ENCODE measurements at places on chromosomes 2 and 18.
A peak's percentile ranks its signal among the peaks of the same experiment; 100 is the strongest.

- DNase-seq = no peak
These were observed 16.3 kb downstream of the NBEAL1 start for GRCh38 chr2:203030991-203031390.

DNA sequence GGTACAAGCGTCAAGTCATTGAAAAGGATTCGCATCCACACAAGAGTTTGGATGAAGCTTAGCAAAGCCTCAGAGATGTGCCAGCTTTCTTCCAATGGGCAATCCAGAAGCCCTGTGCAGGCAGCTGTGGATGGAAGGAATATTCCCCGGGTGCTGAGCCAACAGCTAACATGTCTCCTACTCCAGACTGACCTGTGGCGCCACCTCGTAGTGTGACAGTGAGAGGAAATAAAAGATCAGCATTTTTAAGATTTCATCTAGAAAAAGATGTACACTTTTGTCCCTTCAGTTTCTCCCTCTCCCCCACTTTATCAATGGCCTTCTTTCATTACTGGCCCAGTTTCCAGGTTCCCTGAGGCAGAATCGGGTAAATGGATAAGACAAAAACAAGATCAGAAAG is 48.9 kb upstream of the SPATS2L start:
- DNase-seq = no peak

DNA sequence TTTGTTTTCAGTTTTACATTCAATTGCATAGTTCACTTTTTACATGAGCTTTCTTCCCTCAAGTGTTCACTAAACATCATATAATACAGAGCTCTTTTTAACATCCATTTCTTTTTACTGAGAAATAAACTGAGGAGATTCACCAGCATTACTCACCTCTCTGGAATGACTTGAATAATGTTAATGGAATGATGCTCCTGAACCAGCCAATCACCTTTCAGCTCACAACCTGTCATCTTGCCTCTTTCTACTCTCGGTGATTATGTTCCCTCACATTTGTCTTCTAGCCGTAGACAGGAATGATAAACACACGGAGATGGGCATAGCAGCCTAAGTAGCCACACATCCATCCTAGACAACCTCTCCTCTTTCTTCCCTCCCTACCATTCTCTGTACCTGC is 301.7 kb downstream of the PAX3 start:
- DNase-seq = no peak

DNA sequence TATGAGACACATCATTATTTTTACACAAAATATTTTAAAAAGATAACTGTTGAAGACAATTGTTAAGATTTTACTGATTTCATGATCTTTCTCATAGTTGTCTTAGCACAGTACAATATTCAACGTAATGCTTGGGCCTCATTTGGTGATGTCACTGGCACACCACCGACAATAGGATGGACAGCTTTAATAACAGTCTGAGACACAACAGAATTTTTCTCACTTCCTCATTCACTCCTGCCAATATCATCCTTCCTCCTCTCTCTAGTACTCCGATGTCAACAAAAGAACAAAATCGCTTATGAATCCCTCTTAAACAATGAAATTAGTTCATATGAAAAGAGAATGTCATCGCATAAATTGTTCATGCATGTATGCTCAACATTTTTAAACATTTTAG is 461.9 kb upstream of the CDH7 start:
- DNase-seq = peak; percentile 38

DNA sequence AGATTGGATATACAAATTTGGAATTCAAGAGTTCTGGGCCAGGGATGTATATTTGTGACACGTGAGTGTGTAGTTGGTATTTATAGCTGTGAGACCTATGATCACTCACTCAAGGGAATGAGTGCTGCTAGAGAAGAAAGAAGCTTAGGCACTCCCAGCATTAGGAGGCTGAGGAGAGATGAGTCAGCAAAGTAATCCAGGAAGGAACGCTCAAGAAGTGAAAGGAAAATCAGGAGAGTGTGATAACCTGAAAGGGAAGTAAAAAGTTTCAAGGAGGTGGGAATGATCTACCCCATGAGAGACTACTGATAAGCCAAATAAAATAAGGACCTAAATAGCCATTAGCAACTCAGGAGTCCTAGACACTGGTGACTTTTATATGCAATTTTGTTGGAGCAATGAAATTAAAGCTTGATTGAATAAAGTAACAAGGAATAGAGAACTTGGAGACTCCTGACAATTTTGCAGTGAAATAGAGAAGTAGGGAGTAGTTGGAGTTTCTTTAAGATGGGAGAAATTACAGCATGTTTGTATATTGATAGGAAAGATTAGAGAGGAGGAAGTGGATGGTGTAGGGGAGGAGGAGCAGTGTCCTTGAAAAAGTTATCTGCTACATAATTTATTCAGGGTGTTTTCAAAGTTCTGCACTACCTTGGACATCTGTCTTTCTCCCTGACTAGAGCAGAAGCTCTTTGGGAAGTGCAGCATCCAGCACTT is 89.9 kb downstream of the UBE2E3 start:
- DNase-seq = peak; percentile 25

GRCh38 chr2:237715459-237715947 is 83.1 kb upstream of the RBM44 start:
- no peak for DNase-seq

- no peak for DNase-seq
These were observed 65.0 kb downstream of the SCG2 start for GRCh38 chr2:223537115-223537514.

- no peak for DNase-seq
These were observed 36.5 kb upstream of the PGAP1 start for GRCh38 chr2:196963043-196963442.

GRCh38 chr18:13374468-13375301 is 156.1 kb downstream of the LDLRAD4 start:
- no peak for DNase-seq

DNA sequence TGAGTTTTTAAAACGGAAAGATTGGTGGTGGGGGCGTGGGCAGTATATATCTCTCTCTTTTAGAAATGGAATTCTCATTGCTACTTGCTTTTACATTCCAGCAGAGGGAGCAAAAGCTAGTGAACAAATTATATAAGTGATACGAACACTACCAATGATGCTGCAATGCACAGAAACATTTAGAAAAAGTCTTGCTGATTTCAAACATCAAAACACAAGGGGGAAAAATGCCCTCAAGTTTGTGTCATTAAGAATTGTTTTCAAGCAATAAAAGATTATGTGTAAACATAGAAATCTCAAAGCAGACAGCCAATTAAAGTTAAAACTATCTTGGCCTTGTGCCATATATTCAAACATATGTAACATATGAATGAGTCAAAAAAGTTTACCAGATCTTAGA is 296.3 kb upstream of the KCNJ3 start:
- DNase-seq = peak; percentile 78
